ENCODE measurements at places on chromosomes 5 and 9.

DNA sequence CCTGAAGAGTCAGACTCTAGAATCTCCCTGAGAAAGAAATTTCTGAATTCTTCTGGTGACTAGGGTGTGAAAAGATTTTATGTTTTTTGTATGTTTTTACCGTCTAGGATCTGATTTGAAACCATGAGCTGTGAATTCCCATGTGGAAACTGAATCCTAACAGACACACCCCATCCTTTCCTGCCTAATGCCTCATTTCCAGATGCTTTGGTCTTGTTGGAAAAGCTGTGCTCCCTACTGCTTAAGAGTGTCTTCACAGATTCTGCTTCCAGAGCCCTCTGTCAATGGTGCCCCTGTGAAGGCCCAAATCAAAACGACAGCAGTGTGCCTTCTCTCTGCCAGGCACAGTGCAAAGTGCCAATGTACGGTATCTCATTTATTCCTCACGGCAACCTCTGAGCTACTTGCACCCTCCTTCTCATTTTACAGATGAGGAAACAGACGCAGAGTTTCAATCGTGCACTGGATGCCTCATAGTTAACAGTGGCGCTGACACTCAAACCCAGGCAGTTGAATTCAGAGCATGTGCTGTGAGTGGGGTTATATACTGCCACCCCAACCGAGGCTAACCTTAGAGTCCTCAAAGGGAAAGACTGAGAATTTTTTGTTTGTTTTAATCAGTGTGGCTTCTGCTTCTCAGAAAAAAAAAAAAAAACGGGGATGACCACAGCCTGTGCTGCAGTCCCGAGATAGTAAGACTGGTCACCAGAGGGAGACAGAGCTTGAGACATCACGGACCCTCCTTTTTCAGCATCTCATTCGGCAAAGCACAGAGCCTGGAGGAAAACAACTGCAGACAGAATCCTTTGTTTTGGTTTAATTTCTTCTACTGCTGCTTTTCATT, 188.4 kb downstream of the SNCAIP start:
- peak; percentile 72 for DNase-seq

DNA sequence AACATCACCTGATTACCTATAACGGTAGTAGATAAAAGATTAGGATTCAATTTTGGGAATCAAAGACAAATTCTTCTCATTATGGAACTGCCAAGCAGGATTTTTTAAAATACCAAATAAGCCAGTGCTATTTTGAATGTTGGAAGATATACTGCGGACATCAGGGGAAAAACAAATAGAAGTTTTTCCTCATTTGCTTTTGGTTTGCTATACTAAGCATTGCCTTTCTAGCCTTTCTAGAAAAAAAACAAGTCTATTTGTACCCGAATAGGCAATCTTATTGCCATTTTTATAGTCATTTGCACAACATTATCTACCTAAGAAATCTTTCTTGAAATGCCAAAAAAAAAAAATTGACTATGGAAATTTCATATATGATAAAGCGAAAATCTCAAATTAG, 379.5 kb downstream of the CDH10 start:
- DNase-seq: no peak

DNA sequence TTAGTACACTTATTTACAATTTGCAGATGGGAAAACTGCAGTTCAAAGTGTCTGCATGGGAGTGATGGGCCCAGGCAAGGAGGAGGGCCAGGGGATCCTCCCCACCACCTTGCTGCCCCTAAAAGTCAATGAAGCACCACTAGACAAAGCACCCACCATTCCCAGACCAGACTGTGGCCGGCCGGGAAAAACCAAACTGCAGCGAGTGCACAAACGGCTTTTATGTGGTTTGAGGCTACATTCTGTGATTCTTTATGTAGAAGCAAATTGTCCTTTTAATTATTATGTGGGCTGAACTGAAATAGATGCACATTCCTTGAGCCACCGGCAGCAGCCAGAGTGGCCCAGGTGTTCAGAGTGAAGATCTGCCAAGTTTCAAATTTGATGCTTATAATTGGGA, 585.3 kb upstream of the KLF4 start:
- DNase-seq: no peak

DNA sequence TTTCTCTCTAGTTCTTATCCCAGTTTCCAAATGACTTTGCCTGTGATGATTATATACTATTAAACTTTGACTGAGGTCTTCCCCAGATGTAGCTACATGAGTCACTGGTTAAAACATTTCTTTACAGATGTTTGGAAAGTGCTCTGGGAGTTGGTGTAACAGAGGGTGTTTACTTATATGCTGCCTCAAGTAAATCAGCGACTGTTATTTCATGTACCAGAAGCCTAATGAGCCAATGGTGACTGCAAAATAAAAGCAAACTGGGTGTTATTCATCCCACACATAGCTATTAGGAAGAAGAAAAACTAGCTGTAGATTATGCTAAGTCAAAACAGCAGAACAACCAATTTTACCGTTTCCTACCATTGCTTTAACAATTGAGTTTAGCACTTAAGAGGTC, 929.7 kb upstream of the SEMA6A start:
- peak; percentile 28 for DNase-seq

DNA sequence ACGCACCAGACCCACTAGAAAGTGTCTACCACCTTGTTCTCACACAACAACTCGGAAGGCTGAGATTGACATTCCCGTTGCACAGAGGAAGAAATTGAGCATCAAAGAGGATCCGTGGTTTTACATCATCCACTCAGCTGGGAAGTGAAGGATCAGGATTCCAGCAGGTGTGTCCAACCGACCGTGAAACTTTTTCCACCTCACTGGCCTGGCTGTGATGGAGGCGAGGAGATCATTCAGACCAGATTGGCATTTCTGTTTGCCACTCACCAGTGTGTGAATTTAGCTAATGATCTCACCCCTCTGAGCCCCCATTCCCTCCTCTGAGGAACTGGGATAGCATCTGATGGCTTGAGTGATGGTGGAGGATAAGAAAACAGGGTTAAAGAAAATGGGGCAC, 46.7 kb upstream of the CPLX2 start:
- no peak for DNase-seq

- DNase-seq: no peak
These were observed 4.6 kb upstream of the TERT start for GRCh38 chr5:1299511-1299850.

DNA sequence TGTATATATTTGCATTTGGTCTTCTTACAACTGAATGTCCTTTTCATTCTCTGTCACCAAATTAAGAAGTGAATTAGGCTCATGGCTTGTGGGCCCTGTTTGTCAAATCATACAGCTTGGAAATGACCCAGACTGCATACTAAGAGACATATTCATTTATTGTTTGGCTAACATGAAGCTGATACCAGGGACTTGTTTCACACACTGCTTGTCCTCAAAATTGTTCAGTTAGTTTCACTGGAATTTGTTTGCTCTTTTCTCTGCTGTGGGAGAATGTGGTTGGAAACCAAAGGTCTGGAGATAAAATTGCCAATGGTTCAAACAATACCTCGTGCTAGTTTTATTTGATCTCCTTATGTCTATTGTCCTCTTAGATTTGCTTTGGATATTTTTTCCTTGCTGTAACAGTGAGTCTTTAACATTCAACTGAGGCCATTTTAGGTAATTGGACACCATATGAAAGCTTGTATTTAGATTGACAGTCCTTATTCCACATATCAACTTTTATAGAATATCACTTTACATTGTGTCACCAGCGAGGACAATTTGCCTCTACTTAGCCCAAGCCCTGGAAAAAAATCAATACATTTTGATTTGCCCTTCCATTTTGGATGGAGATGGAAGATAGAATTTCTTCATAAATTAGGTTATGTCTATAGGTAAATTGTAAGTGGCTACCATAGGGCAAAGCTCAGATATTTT, 144.3 kb upstream of the MTAP start:
- DNase-seq: peak; percentile 49

- DNase-seq: no peak
These were observed 33.3 kb downstream of the TLE1 start for GRCh38 chr9:81656004-81656403.

DNA sequence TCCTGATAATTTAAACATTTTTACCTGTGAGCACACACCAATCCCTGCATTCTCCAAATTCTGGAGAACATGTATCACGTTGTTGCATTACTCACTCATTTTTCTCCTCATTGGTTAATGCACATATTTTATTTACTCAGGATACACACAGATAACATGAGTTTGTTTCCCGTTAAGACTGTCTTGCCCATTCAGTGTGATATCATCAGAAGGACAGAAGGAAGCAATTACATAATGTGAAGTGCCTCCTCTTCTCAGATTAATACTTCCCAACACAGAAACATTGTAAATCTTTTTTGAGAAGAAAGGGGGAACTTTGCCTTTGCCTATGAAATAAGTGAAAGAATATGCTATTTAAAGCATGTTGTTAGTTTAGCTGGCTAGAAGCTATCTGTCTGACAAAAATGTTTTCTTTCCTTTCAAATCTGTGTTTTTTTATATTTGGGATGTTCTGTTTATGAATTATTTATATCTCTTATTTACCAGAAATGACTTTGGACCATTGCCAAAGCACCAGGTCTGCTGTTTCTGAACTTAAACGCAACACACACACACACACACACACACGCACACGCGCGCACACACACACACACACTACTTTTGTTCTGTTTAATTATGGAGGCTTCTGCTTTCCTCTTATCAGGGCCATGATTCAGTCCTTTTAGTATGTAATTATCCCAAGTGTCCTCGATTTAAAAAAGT, 186.5 kb downstream of the CHSY3 start:
- no peak for DNase-seq

DNA sequence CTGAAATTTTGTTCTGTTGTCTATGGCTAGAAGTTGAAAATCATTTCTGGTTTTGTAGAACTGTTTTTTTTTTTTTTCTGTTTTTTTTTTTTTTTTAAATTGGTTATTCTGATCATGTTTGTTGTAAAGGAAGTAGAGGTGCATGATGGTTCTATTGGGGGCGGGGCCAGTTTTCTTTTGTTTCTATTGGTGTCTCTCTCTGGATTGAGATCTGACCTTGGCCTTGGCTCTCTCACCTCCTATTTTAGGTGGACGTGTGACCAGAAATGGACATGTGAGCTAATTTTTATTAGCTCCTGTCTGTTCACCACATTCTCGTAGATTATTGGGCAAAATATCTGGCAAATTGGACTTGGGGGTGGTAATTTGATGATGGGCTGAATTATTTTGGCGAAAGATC, 3.2 kb downstream of the ZNF618 start:
- DNase-seq: peak; percentile 21

- no peak for DNase-seq
These were observed 134.4 kb downstream of the ENC1 start for GRCh38 chr5:74506119-74506518.

- no peak for DNase-seq
These were observed 20.8 kb downstream of the KYAT1 start for GRCh38 chr9:128860937-128861336.

DNA sequence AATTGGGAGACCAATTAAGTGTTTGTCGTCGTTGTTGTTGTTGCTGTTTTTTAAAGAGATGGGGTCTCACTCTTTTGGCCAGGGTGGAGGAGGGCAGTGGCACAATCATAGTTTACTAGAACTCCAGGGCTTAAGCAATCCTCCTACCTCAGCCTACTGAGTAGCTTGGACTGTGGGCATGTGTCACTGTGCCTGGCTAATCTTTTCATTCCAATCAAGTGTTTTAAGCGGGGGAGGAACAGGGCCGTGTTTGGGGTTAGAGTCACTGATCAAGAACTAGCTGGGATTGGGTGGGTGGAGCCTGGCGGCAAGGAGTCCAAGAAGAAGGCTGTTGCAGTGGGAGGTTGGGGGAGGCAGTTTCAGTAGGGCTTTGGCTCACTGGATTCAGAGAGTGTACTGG, 13.8 kb downstream of the SNX30 start:
- DNase-seq: peak; percentile 90
